RKO (cell line): ENCODE measurements at places on chromosomes 1 and 21.
A peak's percentile ranks its signal among the peaks of the same experiment; 100 is the strongest.

DNA sequence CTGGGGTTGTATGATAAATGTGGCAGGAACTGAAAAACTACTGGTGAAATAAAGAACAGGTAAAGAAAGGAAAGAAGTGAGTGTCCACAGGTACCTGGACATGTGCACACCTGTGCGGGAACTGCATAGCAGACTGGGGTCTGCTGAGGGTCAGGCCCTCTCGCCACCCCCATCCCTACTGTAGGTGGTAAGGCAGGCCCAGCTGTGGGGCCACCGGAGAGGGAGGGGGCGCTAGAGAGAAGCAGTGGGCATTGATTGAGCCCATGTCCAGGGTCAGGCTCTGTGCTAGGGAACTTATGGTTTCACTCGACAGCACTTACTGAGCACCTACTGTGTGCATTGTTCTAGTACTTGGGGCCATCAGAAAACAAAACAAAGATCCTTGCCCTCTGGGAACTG is 400.5 kb downstream of the MATN1 start:
- DNase-seq = no peak

DNA sequence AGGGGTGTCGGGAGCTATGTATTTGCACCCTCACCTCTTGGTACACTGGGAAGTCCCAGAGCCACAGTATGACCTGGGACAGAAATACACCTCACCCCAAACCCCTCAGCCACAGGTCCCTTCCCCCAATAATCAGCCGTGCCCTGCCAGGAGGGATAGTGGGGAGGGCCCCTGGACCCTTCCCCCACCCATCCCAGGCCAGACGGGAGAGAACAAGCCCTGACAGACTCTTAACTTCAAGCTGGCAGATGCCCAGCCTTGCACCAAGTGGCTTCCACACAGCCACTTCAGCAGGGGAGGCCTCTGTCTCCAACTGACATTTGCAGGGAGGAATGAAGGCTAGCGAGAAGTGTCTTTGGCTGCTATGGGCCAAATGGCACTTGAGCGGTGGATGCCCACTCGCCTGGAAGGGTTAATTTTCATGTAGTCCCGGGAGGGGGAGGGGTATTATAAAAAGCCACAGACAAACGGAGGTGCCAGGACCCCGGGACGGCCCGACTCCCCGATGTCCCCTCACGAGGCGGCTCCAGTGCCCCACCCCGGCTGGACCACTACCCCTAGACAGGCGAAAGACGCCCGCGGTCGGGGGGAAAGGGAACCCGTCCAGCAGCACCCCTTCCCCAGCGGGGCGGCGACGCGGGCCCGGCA is 495 bp downstream of the SYNC start:
- DNase-seq = no peak

DNA sequence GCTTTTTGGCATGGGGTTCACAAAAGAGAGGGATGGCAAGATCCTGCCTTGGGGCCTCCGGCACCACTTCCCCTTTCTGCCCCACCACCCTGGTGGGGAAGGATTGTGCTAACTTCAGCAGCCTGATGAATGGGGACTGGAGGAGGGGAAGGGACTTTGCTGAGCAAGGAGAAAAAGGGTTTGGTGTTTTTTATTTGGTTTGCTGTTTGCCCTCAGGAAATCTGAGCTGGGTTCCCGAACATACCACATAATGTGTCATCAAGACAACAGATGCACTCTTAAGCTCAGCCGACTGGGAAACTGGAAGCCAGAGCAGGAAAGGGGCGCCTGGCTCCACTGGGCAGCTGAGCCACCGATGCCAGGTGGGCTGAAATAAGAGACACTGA is 19.8 kb downstream of the OLFML2B start:
- DNase-seq = no peak

- no peak for DNase-seq
These were observed 5.1 kb downstream of the TIAM1 start for GRCh38 chr21:31338908-31339368.

GRCh38 chr1:46268578-46268977 is 21.0 kb downstream of the RAD54L start:
- DNase-seq = no peak

- no peak for DNase-seq
These were observed 37.4 kb upstream of the NRDC start for GRCh38 chr1:51915951-51916350.

- no peak for DNase-seq
These were observed 143.2 kb upstream of the C1orf105 start for GRCh38 chr1:172277275-172277674.

- peak; percentile 13 for DNase-seq
These were observed 61.8 kb upstream of the PTGFRN start for GRCh38 chr1:116847688-116848531.

- no peak for DNase-seq
These were observed 38.8 kb downstream of the ST6GALNAC5 start for GRCh38 chr1:76905876-76906595.

GRCh38 chr1:89146721-89147120 is 20.8 kb upstream of the GBP2 start:
- DNase-seq = no peak

- no peak for DNase-seq
These were observed 23.2 kb downstream of the KANK4 start for GRCh38 chr1:62295921-62296491.

DNA sequence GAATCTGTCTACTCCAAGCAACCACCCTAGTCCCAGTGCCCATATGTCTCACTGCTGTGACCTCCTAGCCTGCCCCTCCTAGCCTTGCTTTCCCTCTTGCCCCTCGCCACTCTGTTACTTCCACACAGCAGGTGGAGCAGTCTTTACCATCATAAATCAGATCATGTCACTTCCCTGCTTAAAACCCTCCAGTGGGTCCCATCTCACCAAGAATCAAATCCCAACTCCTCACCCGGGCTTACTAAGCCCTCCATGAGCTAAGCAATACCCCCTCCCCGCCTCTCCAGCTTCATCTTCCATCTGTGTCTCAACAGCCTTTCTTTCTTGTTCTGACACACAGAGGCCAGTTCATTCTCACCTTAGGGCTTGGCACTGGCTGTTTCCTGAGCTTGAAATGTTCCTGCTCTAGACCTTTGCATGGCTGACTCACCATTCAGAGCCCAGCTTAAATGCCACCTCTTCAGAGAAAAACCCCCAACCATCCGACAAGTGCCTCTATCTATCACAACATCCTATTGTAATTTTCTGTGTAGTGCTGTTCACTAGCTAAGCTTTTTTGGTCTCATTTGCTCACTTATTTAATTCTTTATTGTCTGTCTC is 22.3 kb downstream of the KNCN start:
- DNase-seq = no peak

DNA sequence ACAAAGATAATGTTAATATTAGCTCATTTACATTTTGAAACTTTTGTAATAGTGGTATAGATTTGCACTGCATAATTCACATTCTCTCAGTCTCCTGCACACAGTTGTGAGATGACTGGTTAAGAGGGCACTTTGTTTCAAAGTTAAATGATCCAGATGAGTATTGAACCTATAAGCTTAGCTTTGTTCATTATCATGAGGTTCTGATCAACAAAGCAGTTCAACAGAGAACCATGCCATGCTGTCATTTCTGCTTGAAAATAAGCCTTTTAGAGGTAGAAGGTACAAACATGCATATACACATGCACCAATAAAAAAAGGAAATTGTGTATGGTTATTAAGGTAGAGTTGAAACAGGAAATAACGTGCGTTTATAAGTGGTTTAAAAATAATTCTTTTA is 4.8 kb downstream of the RAP1A start:
- DNase-seq = no peak

DNA sequence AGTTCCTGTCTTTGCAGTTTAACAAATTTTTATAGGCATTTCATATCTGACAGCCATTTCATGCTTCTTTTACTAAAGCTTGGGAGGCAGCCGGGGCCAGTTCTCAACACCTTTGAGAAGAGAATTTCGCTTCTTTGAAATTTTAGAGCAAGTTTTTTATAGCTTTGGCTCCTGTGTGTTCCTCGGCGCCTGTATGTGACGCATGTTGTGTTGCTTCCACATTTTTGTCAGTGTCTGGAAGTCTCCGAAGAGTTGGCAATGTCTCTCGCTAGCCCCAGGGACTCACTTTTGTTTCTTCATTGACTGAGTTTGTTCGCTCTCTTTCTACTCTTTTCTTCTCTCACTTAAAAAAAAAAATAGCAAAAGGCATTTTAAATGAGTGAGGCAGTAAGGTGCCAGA is 386.9 kb upstream of the PLXNA2 start:
- DNase-seq = no peak

DNA sequence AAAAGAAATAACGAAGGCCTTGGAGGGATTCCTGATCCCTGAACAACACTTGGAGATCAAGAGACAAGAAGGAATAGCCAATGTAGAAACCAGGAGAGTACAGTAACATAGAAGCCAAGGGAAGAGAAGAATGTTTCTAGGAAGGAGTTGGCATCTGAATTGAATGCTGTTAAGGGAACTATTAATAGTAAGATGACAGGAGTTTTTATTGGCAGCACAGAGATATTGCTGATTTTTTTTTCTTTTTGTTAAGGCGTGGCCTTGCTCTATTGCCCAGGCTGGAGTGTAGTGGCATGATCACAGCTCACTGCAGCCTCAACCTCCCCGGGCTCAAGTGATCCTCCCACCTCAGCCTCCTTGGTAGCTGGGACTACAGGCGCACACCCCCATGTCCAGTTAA is 9.6 kb upstream of the SFT2D2 start:
- DNase-seq = no peak

GRCh38 chr21:20527731-20528460 is 470.3 kb upstream of the NCAM2 start:
- DNase-seq = no peak

DNA sequence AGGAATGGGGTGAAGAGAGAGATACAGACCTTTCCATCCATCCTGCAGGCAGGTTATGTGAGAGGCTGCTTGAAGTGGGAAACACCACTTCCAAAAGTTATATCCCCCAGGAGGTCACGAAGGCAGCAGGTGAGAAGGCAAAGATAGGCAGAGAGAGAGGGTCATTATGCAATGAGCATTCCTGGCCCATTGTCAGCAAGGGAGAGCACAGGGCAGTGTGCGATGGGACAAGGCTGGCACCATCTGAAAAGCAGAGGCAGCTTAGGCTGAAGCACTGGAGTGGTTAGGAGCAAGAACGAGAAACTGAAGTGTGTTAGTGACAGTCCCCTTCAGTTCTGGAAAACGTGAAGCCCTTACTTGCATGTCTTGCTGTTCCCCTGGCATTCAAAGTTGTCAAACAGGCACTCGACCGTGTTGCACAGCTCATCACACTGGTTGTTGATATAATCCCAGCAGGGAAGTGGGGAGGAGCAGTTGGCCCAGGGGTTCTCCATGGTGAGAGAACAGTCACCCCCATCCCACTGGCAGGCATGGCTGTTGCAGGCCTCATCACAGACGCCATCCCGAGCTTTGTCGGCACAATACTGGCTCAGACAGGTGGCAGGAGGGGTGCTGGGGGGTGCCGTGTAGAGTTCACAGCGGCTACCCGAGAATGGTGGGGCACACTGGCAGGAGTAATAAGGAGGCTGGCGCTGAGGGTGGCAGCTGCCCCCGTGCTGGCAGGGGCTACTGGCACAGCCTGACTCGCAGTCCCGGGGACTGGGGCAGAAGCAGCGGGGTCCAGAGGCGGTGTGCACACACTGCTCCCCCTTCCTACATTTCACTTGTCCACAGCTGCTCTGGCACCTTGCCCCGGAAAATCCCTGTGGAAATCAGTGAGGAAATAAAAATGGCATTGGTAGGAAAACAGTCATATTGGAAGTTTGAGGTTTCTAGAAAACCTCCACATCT is 28.9 kb upstream of the ADAM30 start:
- DNase-seq = no peak
